Activated T-cell treated with anti-CD3 and anti-CD28 coated beads, Interleukin-2, amount 50 U/mL, for 1 hour (primary cell): ENCODE measurements at places on chromosomes 3 and 15.

GRCh38 chr3:47008851-47009224 is 29.4 kb downstream of the NBEAL2 start:
- DNase-seq, result no peak

DNA sequence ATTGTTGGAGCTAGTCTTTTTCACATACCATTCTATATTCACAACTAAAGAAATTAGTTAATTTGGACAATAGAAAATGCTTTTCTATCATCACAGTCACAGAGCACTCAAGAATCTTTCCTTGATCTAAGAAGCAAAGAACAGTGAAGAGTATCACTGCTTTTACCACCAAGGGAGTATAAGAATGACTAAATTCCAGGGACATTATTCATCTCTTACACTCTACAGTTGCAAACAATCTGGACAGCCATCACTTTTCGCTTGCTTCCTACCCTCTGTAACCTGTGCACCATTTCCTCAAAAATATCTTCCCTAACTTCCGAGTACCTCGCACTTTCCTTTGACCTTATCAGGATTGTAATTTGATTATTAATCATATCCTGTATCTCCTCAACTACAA is 359.5 kb upstream of the TMCO5A start:
- DNase-seq, result no peak

DNA sequence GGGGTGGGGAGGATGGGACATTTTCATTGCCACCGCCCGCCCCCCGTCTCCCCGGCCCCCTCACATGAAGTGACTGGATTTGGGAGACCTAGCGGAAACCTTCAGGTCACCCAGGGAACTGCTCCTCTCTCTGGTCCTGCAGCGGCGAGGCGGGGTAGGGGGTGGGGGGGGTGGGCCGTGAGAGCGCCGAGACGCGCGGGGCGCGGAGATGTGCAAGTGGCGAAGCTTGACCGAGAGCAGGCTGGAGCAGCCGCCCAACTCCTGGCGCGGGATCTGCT is 712 bp upstream of the MME start:
- no peak for DNase-seq

DNA sequence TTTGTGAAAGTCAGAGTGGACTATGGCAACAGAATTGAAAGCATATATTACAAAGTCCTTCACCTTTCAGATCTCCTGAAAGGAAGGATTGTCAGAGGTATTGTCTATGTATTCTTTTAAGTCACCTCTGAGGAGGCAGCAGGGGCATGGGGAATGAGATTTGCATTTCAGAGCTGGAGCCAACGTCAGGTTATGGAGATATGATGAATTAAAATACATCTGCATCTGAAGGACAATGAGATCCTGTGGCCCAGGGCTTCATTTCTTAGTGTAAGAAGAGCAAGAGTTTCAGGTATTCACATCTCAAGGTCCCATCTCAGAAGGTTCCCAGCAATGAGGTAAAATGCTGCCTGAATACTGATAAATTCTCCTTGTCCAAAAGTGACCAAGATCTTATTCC is 695.8 kb downstream of the TUSC7 start:
- DNase-seq, result no peak

DNA sequence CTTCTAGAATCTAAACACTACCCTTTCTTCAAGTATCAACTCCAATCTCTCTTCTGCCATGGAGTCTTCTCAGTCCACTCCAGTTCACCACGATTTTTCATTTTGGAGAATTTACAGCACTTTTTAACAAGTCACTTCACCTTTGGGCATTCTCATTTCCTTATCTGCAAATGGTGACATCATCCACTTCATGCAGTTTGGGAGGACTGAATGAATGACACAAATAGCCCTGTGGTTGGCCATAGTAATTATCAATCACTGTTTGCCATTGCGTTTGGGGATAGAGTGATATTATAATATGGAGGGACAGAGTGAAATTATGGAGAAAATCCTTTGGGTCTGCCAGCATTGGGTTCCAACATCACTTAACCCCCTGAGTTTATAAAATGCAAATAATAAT is 38.0 kb upstream of the TM4SF1 start:
- no peak for DNase-seq

DNA sequence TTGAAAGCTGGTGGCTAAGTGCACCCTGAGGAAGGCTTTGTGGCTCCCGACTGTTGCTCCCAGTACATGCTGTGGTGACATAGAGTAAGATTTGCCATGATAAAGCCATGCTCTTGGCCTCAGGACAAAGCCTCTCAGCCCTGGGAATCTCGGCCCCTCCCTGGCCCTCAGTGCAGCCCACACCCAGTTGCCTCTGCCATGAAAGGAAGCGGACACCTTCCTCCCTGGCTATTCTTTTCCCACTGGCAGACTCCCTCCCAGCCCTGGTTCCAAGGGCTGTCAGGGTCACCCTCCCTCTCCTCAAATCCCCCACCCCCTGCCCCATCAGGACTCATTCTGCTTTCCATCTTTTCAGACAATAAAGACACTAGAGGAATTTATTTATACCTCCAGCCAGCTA is 119.8 kb upstream of the NEO1 start:
- DNase-seq, result no peak

GRCh38 chr3:23389089-23389488 is 186.0 kb downstream of the UBE2E2 start:
- DNase-seq, result no peak

GRCh38 chr3:61912158-61912557 is 350.8 kb downstream of the PTPRG start:
- no peak for DNase-seq
